Gastroesophageal sphincter (tissue), 4 donors: ENCODE measurements at places on chromosomes 3 and 15.

GRCh38 chr3:172751175-172751704 is 714 bp downstream of the ECT2 start:
- ATAC-seq, result no peak

DNA sequence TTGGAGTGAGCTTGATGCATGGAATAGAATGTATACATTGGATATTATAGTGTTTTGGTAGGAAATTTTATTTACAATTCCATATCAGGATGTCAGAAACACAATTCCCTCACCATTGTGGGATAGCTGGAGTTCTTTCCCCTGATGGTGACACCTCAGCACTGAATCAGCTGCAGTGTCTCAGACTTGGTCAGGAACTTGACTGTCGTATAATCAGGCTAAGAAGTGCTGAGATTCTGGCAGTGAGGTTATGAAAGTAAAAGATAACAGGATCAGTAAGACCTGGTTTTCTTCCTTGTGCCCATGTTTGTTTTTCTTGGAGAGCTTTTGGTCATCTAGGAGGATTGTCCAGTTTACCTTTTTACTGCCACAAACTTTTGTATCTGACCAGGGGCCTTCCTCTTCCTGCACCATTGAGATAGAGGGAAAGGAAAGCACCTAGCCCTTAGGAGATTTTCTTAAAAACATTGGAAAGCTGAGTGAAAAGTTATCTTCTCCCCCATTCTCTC is 27.3 kb upstream of the ST3GAL6 start:
- no peak for ATAC-seq

DNA sequence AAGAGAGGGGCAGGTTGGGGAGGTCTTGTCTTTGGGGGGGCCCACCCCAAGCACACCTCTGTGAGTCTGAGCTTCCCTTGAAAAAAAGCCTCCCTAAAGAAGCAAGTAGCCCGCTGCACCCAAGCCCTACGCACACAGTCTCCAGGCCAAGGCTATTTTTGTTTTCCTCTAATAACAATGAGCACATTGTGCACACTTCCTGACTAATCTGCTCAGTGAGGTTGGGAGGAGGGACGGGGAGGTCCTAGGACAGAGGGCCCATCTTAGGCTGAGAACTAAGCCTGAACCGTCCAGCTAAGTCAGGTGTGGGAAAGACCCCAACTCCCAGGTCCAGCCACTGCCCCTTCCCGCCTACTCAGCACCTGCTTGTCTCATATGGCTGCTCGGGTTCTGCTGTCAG is 87.2 kb downstream of the HMG20A start:
- peak; percentile 63 for ATAC-seq

DNA sequence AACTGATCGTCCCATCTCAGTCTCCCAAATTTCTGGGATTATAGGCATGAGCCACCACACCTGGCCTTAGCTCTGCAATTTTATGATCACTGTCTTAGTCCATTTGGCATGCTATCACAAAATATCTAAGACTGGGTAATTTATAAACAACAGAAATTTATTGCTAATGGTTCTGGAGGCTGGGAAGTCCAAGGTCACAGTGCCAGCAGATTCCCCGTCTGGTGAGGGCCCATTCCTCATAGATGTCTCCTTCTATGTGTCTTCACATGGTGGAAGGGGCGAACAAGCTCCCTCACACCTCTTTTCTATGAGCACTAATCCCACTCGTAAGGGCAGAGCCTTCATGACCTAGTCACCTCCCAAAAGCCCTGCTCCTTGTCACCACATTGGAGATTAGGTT is 55.3 kb upstream of the KIF23 start:
- ATAC-seq, result no peak

- no peak for ATAC-seq
Observed at GRCh38 chr3:42289026-42289425, 23.0 kb upstream of the CCK start.

GRCh38 chr3:142626971-142627370 is 30.8 kb downstream of the PLS1 start:
- ATAC-seq, result no peak

DNA sequence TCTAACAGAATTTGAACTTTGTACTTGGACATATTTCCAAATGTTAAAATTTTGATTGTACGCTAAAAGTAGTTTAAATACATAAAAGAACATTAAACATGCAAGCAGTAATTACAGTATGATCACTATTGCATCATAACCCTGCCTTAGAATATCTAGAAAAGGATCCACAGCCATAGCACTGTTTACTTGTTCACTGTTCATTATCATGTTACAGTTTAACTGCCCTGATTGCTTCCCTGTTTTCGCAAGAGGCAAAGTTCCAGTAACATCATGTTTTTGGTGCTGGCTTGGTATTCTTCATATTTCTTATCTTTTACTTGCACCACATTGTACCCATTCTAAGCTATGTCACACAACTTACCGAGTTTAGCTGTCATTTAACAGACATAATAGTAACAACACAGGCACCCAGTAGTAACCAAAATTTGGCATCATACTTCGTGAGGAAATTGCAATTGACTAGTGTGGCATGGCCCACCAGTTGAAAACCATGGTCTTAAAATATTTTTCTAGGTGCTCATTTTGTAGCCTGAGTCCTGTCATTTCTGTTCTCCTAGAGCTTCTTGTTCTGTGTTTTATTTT is 13.3 kb upstream of the TMEM87A start:
- ATAC-seq, result no peak

DNA sequence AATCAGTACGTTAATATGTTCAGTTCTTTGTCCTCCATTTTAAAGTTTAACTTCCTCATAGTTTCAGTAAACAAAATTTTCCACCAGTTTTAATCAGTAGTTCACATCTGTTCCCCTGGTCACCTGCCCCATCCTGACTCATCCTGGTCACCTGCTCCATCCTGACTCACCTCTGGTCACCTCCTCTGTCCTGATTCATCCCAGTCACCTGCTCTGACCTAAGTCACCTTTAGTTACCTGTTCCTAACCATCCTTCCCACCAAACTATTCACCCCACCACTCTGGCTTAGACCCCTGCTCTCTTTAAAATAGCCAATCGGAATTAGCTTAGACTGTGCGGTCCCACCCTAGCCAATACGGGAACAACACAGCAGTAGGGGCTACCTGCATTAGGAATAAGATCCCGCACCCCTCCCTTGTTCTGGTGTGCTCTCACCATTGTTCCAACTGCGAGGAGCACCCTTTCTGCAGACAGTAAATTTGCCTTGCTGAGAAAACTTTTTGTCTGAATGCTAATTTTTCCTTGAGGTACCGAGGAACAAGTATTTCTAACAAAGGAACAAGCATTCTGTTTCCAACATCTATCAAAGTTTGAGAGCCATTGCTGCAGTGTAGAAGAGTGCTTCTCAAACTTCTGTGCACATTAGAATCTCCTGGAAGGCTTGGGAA is 169.3 kb downstream of the ADAMTS17 start:
- ATAC-seq, result no peak

GRCh38 chr15:77225088-77225487 is 154.2 kb upstream of the TSPAN3 start:
- ATAC-seq, result no peak

GRCh38 chr3:139308560-139308959 is 35.3 kb upstream of the MRPS22 start:
- no peak for ATAC-seq

- no peak for ATAC-seq
Observed at GRCh38 chr3:101988596-101988995, 139.3 kb downstream of the NFKBIZ start.

DNA sequence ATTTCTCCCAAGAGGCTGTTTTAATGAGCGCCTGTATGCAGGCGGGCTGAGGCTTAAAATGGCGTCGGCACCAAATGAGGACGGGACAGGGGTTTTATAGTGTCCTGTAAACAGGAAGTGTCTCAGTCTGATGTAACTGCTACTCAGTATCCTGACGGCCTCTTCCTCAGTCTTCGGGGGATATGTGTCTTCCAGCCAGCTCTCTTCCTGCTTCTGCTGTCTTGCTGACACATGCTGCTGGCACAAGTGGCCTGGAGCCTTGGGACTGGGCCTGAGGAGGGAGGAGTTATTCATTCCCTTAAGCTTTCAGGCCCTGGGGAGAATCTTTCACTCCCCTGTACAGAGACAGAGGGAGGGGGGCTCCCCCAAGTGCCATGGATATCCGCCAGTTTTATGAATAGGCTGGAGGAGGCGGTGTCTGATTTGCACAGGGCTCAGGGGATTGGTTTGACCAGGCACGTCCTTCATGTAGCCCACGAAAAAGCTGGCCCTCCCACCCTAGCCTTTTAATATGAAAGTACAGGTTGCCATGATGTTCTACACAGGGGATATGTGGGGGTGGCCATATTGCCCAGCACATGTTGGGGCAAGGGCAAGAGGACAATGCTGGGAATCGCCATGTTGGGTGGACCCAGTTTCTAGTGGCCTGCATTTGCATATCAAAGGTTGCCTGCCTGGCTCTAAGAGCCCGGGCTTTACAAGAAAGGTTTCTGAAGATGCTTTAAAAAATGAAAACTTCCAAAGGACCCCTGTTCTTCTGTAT is 19.9 kb downstream of the NDUFB4 start:
- peak; percentile 60 for ATAC-seq

DNA sequence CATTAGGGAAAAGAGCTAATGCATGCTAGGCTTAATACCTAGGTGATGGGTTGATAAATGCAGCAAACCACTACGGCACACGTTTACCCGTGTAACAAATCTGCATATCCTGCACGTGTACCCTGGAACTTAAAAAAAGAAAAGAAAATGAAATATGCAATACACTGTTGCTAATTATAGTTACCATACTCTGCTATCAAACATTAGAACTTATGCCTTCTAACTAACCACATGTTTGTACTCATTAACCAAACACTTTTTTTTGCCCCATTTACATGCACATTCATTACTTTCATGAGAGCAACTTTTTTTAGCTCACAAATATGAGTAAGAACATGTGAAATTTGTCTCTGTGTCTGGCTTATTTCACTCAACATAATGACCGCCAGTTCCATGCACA is 253.1 kb downstream of the CGGBP1 start:
- ATAC-seq, result no peak
